NCI-H2081 (cell line): ENCODE measurements at places on chromosomes 11 and 22.
A peak's percentile ranks its signal among the peaks of the same experiment; 100 is the strongest.

DNA sequence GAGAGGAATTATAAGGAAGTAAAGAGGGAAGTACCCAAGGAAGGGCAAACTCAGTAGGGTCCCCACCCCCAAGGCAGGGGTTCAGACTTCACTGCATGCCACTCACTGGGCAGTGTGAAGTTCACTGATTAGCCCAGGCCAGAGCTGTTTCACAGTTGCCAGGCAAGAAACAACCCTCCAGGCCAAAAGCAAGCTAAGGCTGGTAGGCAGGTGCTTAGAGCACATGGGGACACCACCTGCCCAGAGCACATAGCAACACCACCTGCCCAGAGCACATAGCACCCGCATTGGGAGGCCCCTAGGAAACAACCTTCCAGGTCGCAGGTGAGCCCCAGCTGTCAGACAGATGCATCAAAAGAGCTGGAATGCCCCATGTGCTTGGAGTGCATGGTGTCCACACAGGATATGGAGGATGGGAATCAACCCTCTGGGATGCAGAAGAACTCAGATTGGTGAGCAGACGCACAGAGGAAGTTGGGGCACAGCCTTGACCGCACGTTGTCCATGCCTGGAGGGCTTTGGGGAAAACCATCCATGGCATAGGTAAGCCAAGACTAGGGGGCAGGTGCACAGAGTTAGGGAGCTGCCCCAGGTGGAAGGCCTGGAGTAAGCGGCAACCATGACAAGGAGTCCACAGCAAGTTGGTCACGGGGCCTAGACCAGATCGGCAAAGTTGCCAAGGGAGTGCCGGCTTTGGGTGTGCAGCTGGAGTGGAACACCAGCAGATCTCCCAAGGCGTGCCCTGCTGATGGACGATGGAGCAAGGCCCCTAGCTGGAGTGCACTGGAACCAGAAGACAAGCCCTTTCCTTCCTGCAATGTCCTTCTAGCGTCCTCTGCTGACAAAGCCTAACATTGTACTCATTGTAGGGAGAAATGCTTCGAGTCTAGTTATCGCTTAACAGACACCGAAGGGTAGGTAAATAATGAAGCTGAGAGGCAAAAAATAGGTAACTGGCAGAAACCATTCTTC is 7.8 kb upstream of the TMEM216 start:
- peak; percentile 69 for DNase-seq

DNA sequence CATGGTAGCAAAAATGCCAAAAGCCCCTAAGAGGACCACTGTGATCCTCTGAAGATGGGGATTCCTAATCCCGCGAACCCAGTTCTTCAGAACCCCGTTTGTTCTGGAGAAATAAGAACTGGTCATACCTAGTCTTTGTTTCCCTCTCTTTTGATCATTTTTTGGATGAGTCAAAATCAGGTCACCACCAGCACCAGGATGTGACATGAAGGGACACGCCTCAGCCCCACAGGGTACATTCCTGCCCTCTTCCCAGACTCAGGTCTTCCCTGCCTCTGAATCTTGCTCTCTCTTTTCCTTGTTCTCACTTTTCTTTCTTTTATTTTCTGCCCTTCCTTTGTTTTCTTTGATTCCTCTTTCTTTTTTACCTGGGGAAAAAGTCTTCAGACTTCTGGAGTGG is 14.6 kb upstream of the ANO1 start:
- DNase-seq = no peak

- DNase-seq = no peak
Observed at GRCh38 chr11:82719361-82720105, 14.1 kb downstream of the FAM181B start.

- DNase-seq = no peak
Observed at GRCh38 chr22:24489011-24489410, 6.1 kb upstream of the UPB1 start.

GRCh38 chr22:47902646-47903180 is 1140.3 kb downstream of the TBC1D22A start:
- DNase-seq = no peak

DNA sequence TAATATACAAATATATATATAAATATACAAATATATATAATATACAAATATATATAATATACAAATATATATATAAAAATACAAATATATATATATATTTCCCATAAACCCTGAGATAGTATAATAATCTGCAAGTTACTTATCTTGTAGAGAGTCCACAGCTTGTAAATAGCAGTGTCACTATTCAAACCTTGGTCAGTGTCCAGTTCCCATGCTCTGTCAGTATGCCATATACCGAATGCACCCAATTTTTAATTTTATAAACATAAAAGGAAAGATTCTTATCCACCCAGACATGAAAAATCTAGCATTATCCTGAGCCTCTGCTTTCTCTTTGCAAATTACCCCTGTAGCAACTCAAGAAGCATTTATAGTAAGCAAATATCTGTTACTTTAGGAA is 21.6 kb upstream of the CTSC start:
- DNase-seq = no peak

- DNase-seq = no peak
Observed at GRCh38 chr11:69104856-69105395, 50.8 kb upstream of the SMIM38 start.

- no peak for DNase-seq
Observed at GRCh38 chr11:122772945-122773344, 65.4 kb upstream of the CRTAM start.

DNA sequence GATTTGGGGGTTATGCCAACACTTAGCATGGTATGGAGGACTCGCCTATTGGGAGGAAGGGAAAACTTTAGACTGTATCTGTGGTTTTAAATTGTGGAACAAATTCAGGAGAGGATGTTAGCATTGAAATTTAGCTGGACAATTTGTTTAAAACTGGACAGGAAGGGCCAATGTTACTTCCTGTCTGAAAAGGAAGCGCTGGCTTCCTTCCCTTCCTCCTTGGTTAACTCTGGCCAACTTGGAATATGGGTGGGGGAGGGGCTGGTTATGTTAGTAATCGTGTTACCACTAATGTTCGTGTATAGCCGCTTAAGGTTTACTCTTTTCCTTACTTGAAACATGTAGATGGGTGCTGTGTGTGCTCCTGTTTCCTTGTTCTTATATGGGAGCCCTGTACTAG is 13.9 kb downstream of the CTNND1 start:
- DNase-seq = no peak

GRCh38 chr11:94000659-94001058 is 20.5 kb upstream of the HEPHL1 start:
- DNase-seq = no peak

- DNase-seq = no peak
Observed at GRCh38 chr11:15815246-15816195, 540.8 kb downstream of the SOX6 start.

DNA sequence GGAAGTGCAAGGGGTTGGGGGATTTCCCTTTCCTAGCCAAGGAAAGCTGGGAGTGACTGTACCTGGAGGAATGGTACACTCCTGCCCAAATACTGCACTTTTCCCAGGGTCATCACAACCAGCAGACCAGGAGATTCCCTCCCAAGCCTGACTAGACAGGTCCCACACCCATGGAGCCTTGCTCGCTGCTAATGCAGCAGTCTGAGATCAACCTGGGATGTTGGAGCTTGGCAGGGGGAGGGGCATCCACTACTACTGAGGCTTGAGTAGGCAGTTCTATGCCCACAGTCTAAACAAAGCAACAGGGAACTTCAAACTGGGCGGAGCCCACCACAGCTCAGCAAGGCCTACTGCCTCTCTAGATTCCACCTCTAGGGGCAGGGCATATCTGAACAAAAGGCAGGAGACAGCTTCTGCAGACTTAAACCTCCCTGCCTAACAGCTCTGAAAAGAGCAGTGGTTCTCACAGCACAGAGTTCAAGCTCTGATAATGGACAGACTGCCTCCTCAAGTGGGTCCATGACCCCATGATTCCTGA is 58.5 kb downstream of the SLC22A9 start:
- no peak for DNase-seq

DNA sequence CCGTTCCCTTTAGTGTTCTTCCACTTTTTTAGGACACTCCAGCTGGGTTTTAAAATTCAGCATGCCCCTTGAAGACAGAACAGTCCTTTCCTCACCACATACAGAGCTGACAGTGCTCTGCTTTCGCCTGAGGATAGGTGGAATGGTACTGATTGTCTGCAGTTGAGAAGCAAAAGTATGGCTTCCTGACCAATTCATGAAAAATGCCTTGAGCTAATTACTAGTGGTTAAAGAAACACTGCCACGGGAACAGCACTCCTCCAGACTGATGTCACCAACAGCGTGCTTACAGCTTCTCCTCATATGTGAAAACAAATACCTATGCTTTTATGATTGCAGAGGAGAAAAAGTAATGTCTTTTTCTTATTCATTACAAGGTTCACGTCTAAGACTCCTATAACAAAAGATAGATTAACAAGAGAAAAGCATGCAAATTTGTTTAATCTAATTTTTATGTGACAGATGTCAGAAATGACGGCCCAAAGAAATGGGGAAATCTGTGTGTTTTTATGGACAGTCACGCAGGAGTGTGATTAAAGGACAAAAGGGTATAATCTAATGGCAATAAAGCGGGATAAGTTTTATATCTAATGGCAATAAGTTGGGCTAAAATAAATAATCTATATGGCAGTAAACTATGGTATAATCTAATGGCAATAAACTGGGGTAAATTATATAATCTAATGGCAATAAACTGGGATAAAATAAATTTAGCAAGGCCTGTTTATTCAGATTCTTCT is 123.4 kb upstream of the ARHGAP42 start:
- DNase-seq = no peak

GRCh38 chr11:84829162-84829561 is 798.0 kb downstream of the DLG2 start:
- DNase-seq = no peak

- DNase-seq = no peak
Observed at GRCh38 chr11:64663656-64664055, 59.3 kb downstream of the NRXN2 start.

GRCh38 chr11:11983427-11983826 is 25.0 kb downstream of the DKK3 start:
- DNase-seq = no peak

GRCh38 chr22:27730641-27731433 is 70.7 kb downstream of the MN1 start:
- DNase-seq = no peak

DNA sequence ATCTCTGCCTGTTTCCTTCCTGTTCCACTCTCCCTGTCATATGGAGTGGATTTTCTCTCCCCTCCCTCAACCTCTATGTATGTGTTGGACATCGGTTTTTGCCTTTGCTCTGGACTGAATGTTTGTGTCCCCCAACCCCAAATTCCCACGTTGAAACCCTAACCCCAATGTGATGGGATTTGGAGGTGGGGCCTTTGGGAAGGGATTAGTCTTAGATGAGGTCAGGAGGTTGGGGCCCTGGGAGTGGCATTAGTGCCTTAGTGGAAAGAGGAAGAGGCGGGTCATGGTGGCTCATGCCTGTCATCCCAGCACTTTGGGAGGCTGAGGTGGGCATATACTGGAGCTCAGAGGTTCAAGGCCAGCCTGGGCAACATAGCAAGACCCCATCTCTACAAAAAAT is 11.6 kb downstream of the TP53AIP1 start:
- no peak for DNase-seq

DNA sequence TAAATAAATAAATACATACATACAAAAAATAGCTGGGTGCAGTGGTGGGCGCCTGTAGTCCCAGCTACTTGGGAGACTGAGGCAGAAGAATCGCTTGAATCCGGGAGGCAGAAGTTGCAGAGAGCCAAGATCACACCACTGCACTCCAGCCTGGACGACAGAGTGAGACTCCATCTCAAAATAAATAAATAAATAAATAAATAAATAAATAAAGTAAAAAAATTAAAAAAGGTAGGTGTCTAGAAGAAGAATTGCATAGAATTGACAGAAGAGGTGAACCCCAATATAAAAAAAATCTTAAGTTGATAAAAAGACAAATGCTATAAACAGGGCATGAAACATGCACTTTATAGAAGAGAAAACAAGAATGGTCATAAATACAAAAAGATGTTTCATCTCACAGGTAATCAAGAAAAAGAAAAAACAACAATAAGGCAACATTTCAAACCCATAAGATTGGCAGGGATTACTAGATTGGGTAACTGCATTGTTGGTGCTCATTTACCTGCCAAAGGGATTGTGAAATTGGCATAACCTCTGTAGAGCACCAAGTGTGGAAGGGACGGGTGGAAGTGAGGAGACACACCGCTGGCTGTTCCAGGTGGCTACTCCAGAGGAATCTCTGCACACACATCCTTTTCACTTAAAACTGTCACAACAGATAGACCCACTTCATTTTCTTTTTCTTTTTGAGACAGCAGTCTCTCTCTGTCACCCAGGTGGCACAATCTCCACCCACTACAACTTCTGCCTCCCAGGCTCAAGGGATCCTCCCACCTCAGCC is 44.7 kb downstream of the NF2 start:
- DNase-seq = no peak

DNA sequence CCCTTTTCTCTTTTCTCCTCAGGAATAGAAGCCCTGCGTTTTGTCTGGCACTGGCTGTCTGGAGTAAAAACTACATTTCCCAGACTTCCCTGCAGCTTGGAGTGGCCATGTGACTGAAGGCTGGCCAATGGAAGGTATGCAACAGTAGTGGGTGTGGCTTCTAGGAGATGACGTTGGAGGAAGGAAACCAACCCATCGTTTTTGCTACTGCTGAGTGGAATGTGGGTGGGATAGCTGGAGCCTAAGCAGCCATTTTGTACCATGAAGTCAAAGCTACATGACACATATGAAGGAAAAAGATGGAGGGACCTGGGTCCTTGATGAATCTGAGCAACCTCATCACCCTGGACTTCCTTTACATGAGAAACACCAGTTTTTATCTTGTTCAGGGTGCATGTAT is 19.6 kb downstream of the FGF3 start:
- no peak for DNase-seq

DNA sequence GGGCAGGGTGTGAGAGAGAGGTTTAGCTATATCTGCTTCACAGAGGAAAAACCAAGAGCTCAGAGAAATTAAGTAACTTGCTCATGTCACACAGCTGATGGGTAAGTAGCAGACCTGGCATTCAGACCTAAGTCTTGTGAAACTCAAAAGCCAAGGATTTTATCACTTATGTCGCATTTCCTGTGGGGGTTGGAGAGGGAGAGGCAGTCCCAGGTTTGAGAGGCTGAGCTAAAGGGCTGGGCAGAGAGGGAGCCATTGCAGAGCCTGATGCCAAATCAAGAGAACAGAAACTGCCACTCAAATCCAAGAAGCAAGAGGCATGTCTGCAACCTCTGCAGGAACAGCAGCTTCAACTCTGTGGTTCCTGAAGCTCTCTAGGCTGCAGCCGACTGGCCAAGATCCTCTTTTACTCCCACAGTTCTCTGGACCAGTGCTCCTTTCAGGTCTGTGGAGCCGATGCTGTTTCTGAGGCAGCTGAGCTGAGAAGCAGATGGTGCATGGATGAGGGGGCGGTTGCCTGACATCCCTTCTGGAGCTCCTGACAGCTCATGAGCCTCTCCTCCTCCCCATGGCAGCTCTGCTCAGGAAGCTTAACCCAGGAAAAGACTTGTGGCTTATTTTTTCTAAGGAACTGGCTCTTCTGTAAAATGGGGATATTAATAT is 47.6 kb upstream of the NAV2 start:
- DNase-seq = no peak

DNA sequence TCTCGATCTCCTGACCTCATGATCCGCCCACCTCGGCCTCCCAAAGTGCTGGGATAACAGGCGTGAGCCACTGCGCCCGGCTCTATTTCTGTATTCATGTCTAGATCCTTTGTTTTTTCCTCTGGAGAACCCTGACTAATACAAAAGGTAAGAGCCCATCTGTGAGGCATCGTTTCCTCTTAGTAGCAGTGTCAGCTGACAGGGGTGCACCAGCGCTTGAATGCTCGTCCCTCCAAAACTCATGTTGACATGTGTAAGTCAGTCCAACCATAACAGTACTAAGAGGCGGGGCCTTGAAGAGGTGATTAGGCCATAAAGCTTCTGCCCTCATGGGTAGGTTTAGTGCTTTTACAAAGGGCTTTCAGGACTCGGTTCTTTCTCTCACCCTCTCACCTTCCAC is 470.1 kb upstream of the B3GAT1 start:
- no peak for DNase-seq

- DNase-seq = no peak
Observed at GRCh38 chr11:29051935-29052334, 943.7 kb downstream of the METTL15 start.
